M059J (cell line): ENCODE measurements at places on chromosomes 2 and 18. TPM values are rescaled to one million over a fixed set of nuclear protein-coding genes. Genes with fewer than 3 reads are reported as not detected.

- DNase-seq = no peak
These were observed 239.1 kb upstream of the SLC14A2 start for GRCh38 chr18:45376193-45376592.

DNA sequence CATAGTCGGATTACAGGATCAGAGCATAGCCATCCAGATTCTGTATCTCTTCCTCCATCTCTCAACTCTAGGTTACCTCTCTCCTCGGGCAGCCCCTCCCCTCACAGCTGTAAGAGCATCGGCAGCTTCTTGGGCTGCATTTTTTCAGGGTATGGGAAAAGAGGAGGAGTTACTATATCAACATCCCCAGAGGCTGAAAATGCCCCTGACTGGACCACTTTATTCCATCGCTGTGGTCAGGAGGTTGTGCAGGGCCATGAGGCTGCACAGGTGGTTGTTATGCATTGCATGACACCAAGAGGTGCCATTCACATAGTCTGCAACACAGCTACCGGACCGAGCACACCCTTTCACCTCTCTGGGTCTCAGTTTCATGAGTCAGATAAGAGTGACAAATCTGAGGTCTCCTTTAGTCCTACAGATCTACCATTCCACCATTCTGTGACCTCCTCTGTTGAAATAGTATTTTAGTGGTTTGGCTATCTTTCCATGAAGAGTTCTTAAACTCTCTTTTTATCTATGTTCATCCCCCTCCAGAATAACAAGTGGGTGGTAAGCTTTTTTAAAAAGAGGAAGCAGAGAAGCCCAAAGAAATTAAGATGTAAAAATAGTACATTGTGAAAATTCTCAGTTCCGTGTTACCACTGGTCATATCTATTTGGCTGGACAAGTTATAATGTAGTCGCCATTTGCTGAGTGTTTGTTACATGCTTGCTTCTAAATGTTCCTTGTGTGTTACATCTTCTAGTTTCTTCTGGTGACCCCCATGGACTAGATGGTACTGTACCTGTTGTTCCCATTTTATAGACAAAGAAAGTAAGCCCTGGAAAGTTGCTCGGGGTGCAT, 56.6 kb upstream of the SLC1A4 start:
- no peak for DNase-seq

- DNase-seq = no peak
These were observed 522 bp upstream of the SRD5A2 start for GRCh38 chr2:31581124-31581795.

Gene HOXD4
- 0.05 TPM in 1 of 2 replicates, not detected in the other for total RNA-seq
